Kidney tubule cell (primary cell): ENCODE measurements at places on chromosomes 12 and 14.

GRCh38 chr12:20716037-20716436 lies 20.9 kb downstream of the SLCO1C1 start:
- no peak for DNase-seq

DNA sequence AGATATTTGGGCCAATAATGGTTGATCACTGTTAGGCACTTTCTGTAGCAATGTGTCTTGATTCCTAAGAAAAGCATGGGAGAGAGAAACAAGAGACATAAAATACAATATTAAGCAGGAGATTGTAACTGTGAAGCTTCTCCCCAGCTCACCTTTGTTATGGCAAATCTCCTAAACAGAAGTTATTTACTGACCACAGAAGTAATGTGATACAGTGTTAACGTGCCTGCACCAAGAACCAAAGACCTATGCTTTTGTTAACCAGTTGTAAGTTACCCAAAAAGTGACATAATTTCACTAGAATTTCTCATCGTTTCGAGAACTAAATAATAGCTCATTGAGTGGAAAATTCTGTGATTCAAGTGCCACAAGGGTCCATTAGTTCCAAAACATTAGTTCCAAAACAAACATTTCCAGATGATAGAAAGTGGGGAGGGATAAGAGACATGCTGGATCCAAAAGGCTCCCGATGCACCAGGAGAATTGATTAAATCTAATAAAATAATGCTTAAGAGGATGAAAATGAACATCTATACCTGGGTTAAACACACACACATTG lies 14.3 kb downstream of the RERG start:
- no peak for DNase-seq

- DNase-seq: no peak
Observed at GRCh38 chr14:54309615-54310014, 87.2 kb upstream of the CDKN3 start.

DNA sequence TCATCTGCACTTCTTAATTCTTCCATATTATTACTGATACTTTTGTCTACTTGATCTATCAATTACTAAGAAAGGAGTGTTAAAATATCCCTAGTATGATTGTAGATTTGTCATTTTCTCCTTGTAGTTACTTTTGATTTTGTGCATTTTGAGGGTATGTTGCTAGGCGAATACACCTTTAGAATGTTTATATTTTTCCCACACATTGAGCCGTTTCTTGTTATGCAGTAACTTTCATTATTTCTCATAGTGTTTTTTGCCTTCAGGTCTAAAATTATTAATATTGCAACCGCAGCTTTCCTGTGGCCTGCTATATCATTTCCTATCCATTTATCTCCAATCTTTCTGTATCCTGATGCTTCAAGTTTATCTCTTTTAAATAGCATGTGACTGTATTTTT lies 44.6 kb upstream of the C12orf42 start:
- DNase-seq: no peak

DNA sequence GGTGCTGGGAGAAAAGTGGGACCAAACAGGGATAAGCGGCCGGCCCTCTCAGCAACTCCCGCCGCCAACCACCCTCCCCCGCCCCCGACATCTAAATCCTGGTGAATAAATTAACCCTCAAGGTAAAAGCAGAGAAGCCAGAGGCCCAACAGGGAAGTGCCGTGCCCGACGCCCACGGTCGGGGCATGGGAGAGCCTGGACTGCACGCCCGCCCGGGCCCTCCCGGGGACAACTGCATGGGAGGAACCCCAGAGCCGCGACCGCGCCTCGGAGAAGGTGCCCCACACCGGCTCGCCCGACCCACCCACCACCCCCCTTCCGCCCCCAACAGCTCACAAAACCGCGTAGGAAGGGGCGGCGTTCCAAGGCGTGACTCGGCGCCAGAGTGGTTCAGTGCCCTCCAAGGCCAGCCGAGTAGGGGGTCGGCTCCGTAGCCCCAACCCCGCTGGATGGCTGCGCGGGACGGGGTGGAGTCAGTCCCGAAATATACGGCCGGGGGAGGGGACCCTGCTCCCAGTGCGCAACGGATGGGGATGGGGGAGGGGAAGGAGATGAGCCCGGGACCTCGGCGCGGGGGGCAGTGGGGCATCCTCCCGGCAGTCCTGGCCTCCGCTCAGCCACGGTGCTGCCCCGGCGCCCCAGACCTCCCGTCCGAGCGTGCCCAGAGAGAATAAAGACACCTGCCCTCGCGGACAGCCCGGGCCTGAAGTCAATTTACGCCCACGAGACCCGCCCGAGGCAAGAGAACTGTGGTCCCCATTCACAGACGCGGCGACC lies 732 bp downstream of the SLC25A29 start:
- peak; percentile 43 for DNase-seq

DNA sequence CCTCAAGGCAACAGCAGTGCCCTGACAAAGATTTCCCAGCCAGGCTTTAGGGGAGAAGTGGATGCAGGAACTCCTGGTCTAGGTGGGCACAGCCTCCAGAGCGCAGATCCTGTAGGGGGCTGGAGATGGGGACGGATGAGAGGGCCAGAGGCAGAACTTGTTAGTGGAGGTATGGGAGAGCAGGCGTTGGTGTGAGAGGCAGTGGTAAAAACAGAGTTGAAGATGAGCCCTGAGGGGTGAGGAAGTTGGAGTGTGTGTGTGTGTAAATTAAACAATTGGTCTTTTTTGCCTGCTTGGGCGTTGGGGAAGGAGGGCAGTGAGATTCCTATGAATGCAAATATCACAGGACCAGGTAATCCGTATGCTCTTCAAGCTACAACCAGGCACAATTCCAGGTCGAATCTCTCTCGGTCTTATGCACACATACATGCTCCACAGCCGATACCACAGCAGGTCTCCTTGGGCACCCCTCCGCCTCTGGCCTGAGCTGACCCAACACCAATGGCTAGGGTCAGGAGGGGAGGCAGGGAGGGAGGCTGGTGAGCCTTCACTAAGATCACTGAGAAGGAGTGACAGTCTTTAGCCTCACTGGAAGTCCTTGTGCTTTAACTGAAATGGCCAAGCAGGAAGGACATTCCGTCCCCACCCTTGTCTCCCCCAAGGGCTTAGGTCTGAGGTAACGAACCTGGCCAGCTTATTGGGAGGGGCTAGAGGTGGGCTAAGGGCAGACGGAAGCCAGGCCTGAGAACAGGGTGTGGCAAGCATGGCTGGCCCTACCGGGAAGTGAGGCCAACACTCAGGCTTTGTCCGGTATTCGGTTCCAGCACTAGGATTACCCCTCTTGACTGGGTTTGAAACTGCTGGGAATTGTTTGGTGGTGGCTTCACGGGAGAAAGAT lies 1.5 kb upstream of the KRT7 start:
- DNase-seq: peak; percentile 69

DNA sequence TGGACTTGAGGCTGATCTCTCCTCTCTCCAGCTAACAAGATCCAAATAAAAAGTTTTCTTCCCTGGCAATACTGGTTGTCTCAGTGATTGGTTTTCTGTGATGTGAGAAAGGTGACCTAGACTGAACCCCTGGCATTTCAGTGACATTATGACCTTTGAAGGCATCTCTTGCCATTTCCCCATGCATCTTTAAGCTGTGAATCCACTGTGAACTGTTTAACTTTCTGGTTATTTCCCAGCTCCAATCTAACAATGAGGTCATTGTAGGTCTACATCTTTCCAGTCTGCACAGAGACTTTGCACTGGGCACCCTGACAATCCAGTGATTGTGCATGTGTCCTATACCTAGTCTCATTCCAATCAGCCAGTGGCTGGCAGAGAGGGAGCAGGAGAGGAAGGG lies 155.9 kb upstream of the NUDT4 start:
- no peak for DNase-seq

DNA sequence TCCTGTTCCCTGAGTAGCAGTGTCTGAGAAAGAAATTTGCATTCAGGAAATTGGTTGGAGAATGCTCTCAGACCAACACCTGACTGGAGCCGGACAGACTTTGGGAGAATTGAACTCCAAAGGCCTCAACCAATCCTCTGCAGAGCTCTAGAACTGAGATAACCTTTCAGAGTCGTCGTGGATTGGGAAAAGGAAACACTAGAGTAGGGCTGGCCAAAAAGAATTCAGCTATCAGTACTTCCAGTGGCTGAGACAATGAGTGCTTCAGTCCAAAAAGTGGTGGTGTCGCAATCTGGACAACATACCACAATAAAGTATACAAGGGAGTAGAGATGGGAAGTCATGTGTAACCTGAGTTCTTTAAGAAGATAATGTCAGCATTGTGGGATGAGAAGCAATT lies 377.1 kb downstream of the SLC16A7 start:
- peak; percentile 72 for DNase-seq

DNA sequence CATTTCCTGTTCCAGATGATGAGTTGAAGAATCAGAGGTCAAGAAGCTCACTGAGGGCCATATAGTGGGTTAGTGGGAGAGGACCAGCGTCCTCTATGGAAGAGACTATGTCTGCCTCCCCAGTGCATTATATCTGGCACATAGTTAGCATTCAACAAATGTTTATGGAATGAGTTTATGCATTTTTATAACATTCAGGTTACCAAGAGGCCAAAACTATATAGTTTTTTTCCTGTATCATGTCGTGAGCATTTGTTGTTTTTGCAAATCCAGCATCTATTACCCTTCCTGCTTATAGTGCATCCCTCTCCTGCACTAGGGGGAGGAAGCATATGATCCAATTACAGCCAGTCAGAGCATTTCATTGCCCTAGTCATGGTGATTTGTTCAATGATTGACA lies 60.6 kb downstream of the SUDS3 start:
- peak; percentile 9 for DNase-seq

DNA sequence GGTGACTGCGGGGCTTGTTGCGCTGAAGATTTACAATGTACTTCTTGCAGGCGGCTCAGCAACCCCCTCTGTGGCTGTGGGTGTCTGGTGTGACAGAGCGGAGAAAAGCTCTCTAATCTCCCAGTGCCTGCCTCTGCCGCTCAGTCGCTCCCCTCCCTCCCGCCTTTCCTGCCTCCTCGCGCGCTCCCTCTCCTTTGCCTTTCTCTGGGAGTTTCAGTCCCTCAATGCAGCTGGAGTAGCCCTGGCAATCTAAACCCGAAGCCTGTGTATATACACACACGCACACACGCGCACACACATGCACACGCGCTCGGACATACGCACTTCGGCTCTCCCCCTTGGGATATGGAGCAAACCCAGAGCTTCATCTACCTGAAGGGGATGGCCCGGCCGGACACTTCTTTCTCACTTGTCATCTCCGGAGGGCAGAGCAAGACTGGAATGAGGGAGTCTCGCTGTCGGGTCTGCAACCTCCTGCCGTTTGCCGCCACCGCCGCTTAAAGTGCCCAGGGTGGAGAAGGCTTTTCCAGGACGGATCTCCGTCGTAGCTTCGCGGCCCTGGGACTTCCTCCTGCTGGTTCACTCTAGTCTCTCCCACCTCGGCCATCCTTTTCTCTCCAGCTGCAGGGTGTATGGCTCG lies 599 bp upstream of the TRHDE start:
- DNase-seq: peak; percentile 56

DNA sequence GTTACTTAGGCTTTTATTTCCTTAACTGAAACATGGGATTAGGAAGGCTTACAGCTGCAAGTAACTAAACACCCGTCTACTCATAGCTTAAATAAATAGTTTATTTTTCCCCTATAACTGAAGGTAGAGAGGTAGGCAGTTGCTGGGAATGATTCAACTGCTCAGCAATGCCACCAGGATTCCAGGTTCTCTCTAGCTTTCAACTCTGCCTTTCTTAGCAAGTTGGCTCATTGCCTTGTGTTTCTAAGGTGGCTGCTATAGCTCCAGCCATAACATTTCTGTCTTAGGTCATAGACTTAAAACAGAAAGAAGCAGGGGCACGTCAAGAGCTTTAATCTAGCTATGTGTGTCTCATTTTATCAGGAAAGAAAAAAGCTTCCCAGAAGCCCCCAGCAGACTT lies 103.7 kb upstream of the MDM1 start:
- DNase-seq: peak; percentile 87

DNA sequence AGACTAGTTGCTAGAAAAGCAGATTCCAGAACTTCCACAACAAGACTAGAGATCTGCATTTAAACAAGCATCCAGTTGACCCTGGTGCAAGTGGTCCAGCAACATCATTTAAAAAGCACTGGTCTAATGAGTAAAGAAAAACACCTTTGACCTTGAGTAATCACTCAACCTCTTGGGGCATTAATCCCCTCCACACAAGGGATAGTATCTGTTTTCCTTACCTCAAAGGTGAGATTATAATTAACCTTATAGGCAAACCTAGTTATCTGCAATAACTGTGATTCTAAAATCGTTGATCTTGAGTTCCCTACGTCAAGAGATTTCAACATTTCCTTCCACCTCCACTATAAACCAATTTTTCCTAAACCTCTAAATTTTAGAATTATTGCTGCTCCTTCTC lies 1.1 kb downstream of the KDM5A start:
- no peak for DNase-seq
